B cell (primary cell): ENCODE measurements at places on chromosomes 1 and 21. TPM values are rescaled to one million over a fixed set of nuclear protein-coding genes. Genes with fewer than 3 reads are reported as not detected.

Gene LHX8
- total RNA-seq = not detected in 2 replicates

Gene HRNR
- not detected in 2 replicates for total RNA-seq

Gene TMEM82
- total RNA-seq = not detected in 2 replicates

Gene NTNG1
- total RNA-seq = 3.2 and 3.7 TPM in 2 replicates

Gene ELAPOR1
- total RNA-seq = 1.7 and 2.2 TPM in 2 replicates

Gene ZMYND12
- 0.27 and 0.79 TPM in 2 replicates for total RNA-seq

Gene RRP1
- total RNA-seq = 27.8 and 28.6 TPM in 2 replicates

Gene RGS8
- not detected in 2 replicates for total RNA-seq

Gene AKR1A1
- total RNA-seq = 101 and 145 TPM in 2 replicates

Gene COL16A1
- total RNA-seq = not detected in 2 replicates

Gene ARHGEF16
- 0.22 TPM in 1 of 2 replicates, not detected in the other for total RNA-seq

Gene PADI4
- 0.44 and 0.63 TPM in 2 replicates for total RNA-seq

Gene C1orf87
- total RNA-seq = not detected in 2 replicates

Gene CFHR1
- not detected in 2 replicates for total RNA-seq

Gene AADACL3
- total RNA-seq = not detected in 2 replicates

Gene ZFP69
- total RNA-seq = 7.5 TPM in 2 replicates

Gene CLCA2
- not detected in 2 replicates for total RNA-seq

Gene MPZ
- total RNA-seq = 11.8 and 12.9 TPM in 2 replicates

Gene RO60
- total RNA-seq = 66.4 and 78.2 TPM in 2 replicates

Gene PEAR1
- not detected in 2 replicates for total RNA-seq

Gene OR2L13
- total RNA-seq = not detected in 2 replicates

Gene SAMSN1
- 53.1 and 57.6 TPM in 2 replicates for total RNA-seq

Gene ST6GALNAC5
- total RNA-seq = not detected in 2 replicates

Gene ITGB2
- 86.7 and 102 TPM in 2 replicates for total RNA-seq

Gene CAPN8
- 0.29 and 0.37 TPM in 2 replicates for total RNA-seq

Gene KRTAP19-3
- not detected in 2 replicates for total RNA-seq

Gene KIF26B
- 0.62 and 0.75 TPM in 2 replicates for total RNA-seq

Gene CD101
- 0.75 TPM in 1 of 2 replicates, not detected in the other for total RNA-seq

Gene ANGPTL7
- not detected in 2 replicates for total RNA-seq

Gene TNFSF18
- total RNA-seq = not detected in 2 replicates

Gene TEX38
- not detected in 2 replicates for total RNA-seq

Gene KRTAP11-1
- not detected in 2 replicates for total RNA-seq

Gene GUCA2A
- not detected in 2 replicates for total RNA-seq

Gene HSD3B2
- not detected in 2 replicates for total RNA-seq

Gene DAB1
- total RNA-seq = not detected in 2 replicates

Gene MARK1
- 3.8 and 3.9 TPM in 2 replicates for total RNA-seq

Gene EPB41
- total RNA-seq = 186 and 203 TPM in 2 replicates

Gene CA14
- total RNA-seq = not detected in 2 replicates

Gene RGS1
- total RNA-seq = 154 and 164 TPM in 2 replicates

Gene FCRLB
- 3.0 and 3.8 TPM in 2 replicates for total RNA-seq

Gene FLG2
- total RNA-seq = not detected in 2 replicates

Gene PUM1
- 177 and 179 TPM in 2 replicates for total RNA-seq

Gene KCNQ4
- 0.20 and 0.34 TPM in 2 replicates for total RNA-seq

Gene KAZN
- 0.39 and 0.90 TPM in 2 replicates for total RNA-seq

Gene SPRR2F
- total RNA-seq = not detected in 2 replicates

Gene MEAF6
- 82.0 and 84.2 TPM in 2 replicates for total RNA-seq

Gene S100A16
- not detected in 2 replicates for total RNA-seq

Gene IFNLR1
- 38.0 and 39.7 TPM in 2 replicates for total RNA-seq

Gene AMPD1
- not detected in 2 replicates for total RNA-seq

Gene LORICRIN
- 0.39 TPM in 1 of 2 replicates, not detected in the other for total RNA-seq

Gene WNT2B
- total RNA-seq = 5.2 and 5.9 TPM in 2 replicates

Gene AGT
- total RNA-seq = not detected in 2 replicates

Gene KIF14
- total RNA-seq = 0.05 and 0.15 TPM in 2 replicates

Gene TNFAIP8L2
- total RNA-seq = 14.9 and 17.6 TPM in 2 replicates

Gene REN
- total RNA-seq = not detected in 2 replicates

Gene DMRTA2
- total RNA-seq = not detected in 2 replicates

Gene NBPF3
- total RNA-seq = 4.2 and 5.6 TPM in 2 replicates

Gene GPR3
- not detected in 2 replicates for total RNA-seq
